Stimulated activated naive B cell treated with anti-CD40 and anti-IgM and Interleukin-4, amounts not matched to agents 10 μg/mL and 1 μg/mL and 100 μg/mL, for 72 hours (primary cell): ENCODE measurements at places on chromosomes 4 and X.

GRCh38 chr4:54677416-54677815 is 19.7 kb downstream of the KIT start:
- DNase-seq, result no peak

DNA sequence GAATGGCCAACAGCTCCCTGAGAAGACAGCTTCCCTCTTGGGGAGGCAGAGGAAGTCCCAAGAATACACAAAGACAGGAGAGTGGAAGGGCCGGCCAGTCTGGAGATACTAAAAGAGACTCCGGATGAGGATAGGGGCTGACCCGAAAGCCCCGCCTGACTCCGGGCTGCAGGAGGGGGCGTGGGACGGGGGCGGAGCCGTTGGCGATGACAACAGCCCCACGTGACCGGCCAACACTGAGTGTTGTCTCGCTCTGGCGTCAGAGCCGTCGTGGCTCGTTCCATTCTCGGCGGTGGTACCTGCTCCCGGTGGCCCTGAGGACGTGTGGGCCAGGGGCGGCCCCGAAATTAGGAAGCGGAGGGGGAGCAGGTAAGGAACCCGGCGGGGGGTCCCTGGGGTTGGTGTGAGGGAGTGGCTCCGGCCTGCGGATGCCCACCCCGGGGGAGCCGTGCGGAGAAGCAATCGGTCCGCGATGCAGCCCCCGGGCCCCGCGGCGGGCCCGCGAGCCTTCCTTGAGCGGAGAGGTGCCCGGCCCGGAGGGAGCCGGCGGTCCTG is at the start of gene BEX4:
BEX4 (plus strand) TSS at position 239 of the 555 bp plus-strand sequence. CDS start 1,046 bp downstream, outside the sequence.
- peak; percentile 70 for DNase-seq

GRCh38 chr4:123046096-123046495 is 123.7 kb upstream of the NUDT6 start:
- DNase-seq, result no peak

DNA sequence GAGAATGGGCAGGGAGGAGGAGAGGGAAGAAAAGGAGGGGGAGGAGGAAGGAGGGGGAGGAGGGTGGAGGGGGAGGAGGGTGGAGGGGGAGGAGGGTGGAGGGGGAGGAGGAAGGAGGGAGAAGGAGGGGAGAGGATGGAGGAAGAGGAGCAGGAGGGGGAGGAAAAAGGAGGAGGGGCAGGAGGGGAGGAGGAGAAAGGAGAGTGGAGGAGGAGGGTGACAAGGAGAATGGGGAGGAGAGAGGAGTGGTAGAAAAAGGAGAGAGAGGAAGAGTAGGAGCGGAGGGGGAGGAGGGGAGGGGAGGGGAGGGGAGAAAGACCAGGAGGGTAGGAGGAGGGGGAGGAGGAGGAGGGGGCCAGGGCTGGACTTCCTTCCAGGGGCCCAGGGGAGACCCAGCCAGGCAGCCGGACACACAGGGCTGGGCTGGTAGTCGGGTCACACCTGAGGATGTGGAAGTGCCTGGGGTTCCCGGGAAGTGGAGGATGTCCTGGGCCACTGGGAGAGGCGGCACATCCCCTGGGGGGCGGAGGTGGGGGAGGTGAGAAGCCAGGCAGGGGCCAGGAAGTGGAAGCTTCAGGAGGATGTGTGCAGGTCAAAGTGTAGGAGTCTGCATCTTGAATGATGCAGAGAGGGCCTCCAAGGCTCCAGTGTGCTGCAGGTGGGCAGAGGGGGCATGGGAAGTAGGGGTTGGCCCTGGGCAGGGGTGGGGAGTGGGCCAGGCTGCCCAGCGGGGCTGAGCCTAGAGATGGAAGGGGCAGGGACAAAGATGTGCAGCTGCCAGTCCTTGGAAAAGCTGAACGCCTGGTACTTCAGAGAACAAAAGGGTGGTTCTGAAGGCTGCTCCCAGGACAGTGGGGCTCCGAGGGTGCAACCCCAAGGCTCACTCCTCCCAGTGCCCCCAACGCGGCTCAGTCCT is 18.8 kb downstream of the IL3RA start:
- no peak for DNase-seq

- DNase-seq, result no peak
Measured at GRCh38 chrX:106902684-106903083, 457 bp downstream of the RIPPLY1 start.

DNA sequence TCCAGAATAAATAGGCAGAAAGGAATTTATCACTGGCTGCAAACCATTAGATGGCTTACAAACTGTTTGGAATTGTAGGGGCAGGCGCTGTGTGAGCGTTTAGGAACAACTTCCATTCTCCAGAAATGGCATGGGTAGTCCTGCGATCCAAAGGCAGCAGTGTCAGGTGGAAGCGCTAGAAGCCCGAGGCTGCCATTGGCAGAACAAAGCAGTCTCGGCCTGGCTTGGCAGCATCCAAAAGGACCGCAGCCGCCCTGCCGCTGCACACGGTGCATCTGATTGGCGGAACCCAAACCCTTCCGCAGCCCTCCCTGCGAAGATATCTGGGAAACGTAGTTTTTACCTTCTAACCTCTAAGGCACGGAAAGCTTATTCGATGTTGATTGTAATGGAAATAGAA is 23.6 kb upstream of the YTHDC1 start:
- peak; percentile 50 for DNase-seq

GRCh38 chr4:132479543-132479942 is 669.6 kb upstream of the PCDH10 start:
- no peak for DNase-seq

DNA sequence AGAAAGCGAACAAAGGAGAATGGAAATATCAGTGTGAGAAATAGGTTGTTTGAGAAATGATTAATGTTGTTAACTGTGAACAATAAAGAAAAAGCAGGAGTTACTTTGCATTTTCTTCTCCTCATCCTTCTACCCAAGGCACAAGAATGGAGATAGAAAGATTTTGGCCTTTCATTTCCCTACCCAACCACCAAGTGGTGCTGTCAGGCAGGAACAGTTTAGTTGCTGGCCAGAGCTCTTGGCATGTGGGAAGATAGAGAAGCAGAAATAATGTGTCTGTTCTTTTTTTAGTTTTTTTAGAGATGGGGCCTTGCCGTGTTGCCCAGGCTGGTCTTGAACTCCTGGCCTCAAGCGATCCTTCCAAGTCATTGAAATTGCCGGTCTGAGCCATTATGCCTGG is 12.8 kb downstream of the HOPX start:
- DNase-seq, result no peak

DNA sequence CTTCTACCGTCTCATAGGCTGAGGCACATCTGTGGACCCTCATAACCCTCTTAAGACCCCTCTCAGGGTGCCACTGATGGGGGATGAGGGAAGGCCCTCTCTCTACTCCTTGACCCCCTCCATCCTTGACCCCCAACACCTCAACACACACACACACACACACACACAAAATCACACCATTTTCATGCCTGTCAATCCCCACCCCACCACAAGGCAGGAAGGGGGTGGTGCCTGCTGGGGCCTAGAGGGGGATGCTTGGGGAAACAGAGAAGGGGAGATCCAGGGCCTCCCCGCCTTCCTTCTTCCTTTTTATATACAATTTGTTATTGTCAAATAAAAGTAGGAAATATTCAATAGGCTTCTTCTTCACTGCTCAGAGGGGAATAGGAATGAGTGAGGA is 1.2 kb upstream of the EBP start:
- no peak for DNase-seq

DNA sequence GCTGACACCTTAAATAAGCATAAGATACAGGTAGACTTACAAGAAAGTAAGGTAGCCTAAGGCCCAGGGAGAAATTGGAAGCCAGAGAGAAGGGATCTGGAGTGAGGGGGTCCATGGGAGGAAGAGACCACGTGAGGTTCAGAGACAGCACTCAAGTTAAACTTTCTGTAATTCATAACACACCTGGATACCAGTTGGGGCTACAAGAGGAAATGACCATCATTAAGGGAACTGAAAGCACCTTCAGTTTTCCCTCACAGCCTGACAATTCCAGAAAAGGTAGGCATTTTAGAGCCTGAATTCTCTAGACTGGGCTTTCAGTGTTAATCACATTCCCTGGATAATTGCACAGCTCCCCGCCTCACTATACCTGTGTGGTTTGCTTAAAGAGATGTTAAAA is 355.5 kb downstream of the FBXW7 start:
- DNase-seq, result no peak

- DNase-seq, result peak; percentile 54
Measured at GRCh38 chr4:163493643-163494359, 689 bp upstream of the TMA16 start.

GRCh38 chr4:151676301-151676700 is 84.5 kb downstream of the GATB start:
- no peak for DNase-seq

GRCh38 chrX:133610056-133610455 is 194.8 kb upstream of the GPC4 start:
- DNase-seq, result no peak

DNA sequence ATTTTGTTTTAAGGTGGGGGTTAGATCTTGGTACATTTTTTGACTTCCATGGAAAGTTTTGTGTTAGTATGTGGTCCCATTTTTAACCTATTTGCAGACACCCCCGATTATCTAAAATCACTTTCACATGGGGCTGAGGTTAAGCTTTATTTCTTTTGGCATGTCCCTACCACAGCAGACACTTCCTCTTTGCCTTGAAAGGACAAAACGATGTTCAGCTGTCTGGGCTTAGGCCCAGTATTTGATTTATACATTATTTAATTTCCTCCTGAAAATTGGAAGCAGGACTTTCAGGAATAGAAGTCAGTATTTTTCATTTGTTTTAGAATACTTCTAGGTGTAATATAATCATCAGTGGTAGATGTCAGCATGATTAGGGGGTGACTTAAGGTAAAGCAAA is 112.4 kb upstream of the SPRY1 start:
- DNase-seq, result no peak

DNA sequence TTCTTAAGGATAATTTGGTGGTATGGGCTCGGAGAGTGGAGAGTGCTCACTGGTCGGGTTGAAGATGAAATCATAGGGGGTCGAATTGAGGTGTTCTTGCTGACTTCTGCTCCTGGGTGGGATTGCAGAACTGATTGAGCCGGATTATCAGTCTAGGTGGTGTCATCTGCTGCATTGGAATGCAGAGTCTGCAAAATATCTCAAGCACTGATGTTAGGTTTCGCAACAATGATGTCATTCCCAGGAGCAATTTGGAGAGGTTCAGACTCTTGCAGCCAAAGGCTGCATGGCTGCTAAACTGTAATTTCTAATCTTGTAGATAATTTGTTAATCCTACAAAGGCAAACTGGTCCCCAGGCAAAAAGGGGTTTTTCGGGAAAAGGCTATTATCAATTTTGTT is 67.7 kb downstream of the RHOH start:
- no peak for DNase-seq

DNA sequence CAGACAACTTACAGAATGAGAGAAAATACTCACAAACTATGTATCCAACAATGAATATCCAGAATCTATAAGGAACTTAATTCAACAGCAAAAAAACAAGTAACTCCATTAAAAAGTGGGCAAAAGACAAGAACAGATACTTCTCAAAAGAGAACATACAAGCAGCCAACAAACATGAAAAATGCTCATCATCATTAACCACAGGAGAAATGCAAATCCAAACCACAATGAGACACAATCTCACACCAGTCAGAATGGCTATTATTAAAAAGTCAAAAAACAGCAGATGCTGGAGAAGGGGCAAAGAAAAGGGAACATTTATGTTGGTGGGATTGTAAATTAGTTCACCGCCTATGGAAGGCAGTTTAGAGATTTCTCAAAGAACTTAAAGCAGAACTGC is 150.3 kb downstream of the FGF16 start:
- DNase-seq, result no peak

- DNase-seq, result no peak
Measured at GRCh38 chr4:139887376-139887802, 221.8 kb downstream of the MGST2 start.

DNA sequence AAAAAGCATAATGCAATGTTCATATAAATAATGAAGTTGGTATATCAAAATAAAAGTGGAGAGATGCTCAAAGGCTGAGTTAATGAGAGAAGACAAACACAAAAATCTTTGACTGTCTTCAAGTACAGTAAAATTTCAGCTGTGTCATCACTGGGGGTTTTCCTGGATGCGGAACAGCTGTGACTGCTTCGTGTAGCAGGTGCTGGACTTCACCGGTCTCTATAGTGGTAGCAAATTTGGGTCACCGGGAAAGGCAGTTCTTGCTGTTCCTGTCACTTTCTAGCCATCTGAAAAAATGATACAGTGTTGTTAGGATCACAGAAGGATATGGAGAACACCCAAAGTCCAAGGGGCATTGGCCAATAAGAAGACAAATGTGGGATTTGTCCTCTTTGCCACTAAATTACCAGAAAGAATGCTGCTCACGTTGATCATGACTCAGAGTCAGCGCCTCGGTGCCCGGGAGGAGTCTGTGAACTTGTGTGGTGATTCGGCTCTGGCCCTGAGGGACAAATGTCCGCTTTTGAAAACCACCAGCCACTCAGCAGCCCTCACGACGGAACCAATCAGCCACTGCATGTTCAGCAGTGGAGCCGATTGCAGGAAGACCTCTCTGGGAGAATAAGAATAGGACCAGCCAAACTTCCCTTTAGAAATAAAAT is 230.1 kb upstream of the FAT1 start:
- no peak for DNase-seq

DNA sequence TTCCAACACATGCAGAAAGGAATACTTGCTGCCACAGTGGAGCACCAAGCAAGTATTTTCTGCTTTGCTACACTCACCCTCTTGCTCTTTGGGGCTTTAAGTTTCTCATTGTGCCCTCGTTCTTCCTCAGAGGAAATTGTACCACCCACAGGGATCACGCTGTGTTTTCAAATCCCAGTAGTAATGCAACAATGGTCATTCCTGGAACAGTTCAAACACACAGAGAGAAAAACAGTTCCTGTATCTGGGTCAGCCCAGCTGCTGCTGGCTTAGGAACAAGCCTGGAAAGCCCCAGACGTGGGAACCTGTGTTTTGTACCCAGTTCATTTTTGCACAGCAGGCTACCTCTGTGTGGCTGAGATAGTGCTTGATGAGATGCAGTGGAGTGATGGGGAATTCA is 907.8 kb downstream of the STPG2 start:
- no peak for DNase-seq

- no peak for DNase-seq
Measured at GRCh38 chr4:35548921-35549320, 695.4 kb downstream of the ARAP2 start.

GRCh38 chr4:37805091-37805490 is 21.4 kb upstream of the PGM2 start:
- DNase-seq, result no peak

DNA sequence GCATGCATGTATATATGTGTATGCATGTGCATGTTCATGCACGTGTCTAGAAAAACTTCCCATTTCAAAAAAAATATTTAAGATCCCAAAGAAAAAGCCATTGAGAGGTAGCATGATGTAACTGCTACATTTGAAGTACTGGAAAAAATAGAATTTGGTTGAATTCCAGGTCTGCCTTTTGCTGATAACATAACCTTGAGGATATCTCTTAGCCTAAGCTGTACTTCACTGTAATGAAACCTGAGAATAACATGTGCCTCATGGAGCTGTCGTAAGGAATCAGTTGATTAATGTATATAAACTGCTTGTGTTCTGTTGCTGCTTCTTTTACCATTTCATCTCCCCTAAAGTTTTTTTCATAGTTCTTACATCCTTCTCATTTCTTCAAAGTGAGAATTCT is 351.8 kb downstream of the GRIA2 start:
- DNase-seq, result no peak
